HL-60 (cell line): ENCODE measurements at places on chromosomes 16 and 17.
A peak's percentile ranks its signal among the peaks of the same experiment; 100 is the strongest.

DNA sequence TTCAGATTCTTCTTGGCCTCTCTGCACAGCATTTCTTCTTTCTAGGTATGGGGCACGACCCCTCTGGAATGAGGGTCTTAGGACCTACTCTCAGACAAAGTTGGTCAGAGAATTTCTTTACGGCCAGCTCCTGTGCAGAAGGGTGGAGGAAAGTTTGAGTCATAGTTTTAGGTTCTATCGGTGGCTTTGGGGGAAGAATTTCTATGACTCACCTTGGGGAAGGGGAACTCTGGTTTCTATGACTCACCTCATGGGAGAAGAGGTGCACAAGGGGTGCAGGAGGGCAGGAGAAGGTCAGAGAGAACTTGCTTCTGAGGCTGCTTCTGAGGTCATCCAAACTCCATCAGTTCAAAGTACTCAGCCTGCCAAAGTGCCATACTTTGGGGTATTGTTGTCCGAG is 2.5 kb upstream of the ABCC12 start:
- peak; percentile 88 for DNase-seq

GRCh38 chr17:15432807-15433611 is 34.4 kb downstream of the CDRT4 start:
- no peak for DNase-seq

DNA sequence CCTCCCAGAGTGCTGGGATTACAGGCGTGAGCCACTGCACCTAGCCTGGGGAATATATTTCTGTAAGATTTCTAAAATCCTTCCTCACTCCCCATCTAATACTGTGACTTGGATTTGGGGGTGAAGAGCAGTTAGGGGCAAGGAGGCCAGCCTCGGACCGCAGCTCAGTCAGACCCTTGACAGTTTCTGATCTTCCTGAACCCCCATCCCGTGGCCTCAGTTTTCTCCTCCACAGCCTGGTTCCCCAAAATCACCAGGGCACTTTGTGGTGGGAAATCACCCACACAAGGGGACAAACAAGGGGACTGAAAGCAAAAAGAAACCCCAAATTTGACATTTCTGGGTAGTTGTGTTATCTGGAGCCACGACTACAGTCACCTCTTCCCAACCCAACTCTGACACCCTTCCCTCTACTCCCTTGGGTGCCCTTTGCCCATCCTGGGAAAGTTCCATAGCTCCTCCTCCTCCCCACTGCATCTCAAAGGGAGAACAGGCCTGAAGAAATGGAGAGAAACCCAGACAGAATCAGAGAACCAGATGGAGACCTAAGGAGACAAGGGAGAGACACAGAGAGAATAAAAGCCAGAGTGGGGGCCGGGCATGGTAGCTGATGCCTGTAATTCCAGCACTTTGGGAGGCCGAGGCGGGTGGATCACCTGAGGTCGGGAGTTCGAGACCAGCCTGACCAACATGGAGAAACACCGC is 2.8 kb upstream of the STAT5A start:
- no peak for DNase-seq

GRCh38 chr17:80596760-80597608 is 52.3 kb downstream of the RPTOR start:
- DNase-seq = no peak

DNA sequence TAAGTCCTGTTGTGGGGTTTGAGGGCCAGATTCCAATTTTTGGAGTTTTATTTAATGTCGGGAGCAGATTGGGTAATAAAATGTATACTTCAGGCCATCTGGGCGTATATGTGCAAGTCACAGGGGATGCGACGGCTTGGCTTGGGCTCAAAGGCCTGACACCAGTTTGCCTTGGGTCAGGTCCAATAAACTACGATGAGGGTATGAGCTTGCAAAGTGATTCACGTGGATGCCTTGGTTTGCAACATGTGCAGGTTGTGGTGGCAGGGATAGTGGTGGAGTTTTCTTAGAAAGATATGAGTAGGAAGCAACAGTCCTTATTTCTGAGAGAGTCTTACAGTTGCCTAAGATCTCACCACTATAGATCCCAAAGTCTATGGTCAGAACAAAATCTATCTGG is 157.0 kb upstream of the CDH11 start:
- no peak for DNase-seq

DNA sequence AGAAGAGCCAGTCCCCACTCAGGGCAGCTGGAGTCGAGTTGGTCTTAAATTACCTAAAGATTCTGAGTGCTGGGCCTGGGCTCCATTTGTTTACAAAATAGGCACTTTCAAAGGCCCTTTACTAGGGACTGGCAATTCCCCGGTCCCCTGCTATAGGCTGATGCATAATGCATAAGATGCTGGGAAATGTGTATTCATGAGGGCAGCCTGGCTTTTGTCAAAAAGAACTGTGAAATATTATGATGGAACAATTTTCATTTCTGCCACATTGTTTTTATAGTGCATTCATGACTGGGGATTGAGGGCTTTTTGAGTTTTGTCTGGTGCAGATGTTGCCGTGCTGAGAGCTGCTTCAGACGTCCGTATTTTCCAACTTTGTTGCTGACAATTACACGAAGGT is 617.0 kb upstream of the CDH5 start:
- DNase-seq = no peak

DNA sequence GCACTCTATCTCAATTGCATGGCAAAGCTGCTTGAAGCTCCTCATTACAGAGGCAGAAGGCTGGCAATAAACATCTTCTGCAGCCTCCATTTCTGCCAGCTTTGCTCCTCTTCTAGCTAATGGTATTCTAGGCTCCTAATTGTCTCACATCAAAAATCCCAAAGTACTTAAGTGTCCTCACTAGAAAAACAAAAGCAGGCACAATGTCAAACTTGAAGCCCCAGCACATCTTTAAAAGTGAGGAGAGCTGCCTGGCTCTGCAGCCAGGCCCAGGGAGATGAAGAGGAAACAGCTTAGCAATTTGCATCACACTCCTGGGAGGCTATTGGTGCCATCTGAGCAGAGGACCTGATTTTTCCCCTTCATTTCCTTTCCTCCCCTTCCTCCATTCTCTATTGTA is 197.1 kb downstream of the KCNJ2 start:
- DNase-seq = no peak

GRCh38 chr16:11256661-11257130 is 692 bp upstream of the SOCS1 start:
- DNase-seq = no peak

- no peak for DNase-seq
Observed at GRCh38 chr16:55506083-55506482, 2.8 kb upstream of the LPCAT2 start.

DNA sequence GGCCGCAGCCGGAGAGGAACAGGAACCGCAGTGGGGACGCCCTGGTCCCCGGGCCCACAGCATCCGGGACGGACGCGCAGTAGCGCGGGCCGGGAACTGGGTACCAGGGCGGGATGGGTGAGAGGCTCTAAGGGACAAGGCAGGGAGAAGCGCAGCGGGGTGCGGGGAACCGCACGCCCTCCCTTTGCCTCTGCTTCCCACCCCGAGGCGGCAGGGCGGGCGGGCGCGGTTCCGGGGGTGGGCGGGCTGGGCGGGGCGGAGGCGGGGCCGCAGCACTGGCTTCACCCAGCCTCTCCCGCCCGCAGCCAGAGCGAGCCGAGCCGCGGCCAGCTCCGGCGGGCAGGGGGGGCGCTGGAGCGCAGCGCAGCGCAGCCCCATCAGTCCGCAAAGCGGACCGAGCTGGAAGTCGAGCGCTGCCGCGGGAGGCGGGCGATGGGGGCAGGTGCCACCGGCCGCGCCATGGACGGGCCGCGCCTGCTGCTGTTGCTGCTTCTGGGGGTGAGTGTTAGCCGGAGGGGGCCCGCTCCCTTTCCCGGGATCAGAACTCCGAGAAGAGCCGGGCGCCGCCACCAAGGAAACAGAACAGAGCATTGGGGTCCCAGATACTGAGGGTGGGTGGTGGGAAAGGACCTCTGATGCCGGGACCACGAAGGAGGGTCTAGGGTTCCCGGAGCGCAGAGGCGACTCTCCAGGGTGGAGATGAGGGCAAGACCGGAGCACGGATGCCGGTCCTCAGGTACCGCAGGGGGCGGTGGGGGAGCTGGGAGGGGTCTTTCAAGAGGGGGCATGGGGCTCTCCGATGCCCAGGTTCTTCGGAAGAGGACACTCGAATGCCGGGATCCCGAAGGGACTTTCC is at the start of gene NGFR:
Gene NGFR (plus strand): TSS at position 308 of the 856 bp plus-strand sequence. CDS start 125 bp downstream, at position 433.
- DNase-seq = peak; percentile 28

- DNase-seq = no peak
Observed at GRCh38 chr16:86616906-86617305, 38.6 kb downstream of the FOXL1 start.

DNA sequence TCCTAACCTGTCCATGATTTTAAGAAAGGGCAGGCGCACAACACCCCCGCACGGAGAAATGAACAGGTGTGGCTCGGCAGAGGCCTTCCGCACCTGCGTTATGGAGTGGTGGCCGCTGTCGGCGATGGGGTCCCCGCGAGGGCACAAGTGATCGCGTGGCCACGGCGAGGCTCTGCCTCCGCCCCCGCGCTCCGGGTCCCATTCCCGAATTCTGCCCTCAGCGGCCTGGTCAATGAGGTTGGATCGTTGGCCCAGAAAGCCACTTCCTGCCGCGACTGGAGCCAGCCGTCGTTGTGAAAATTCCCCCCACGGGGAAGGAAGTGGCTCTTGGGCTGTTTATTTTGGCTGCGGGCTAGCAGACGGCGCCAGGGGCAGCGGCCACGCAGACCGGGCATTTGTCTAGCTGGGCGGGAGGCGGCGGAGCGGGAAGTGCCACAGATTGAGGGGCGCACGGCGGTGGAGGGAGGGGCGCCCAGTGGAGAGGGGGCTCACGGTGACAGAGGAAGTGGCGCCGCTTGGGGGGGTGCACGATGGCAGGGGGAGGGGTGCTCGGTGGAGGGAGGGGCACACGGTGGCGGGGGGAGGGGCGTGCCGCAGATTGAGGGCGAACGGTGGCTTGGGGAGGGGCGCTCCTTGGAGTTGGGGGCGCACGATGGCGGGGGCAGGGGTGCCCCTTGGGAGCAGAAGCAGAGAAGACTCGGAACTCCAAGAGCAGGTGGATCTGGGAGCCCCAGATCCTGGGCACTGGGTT is 25.0 kb downstream of the MRC2 start:
- peak; percentile 84 for DNase-seq

DNA sequence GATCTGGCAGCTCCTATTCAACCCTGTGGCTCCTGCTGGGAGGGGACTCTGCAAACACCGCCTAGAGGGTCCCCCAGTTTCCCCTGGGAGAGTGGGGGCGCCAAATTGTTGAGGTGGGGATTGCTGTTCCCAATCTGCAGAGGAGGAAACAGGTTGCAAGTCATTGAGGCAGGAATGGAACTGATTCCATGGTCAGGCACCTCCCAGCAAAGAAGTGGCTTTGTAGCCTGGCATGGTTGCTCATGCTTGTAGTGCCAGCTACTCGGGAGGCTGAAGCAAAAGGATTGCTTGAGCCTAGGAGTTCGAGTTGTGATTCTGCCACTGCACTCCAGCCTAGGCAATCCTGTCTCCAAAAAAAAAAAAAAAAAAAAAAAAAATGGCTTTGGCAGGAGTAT is 198 bp upstream of the PYDC1 start:
- DNase-seq = no peak

GRCh38 chr16:31083556-31083955 is 5.2 kb downstream of the PRSS53 start:
- no peak for DNase-seq

GRCh38 chr17:13590441-13590840 is 11.3 kb downstream of the HS3ST3A1 start:
- DNase-seq = no peak

- DNase-seq = no peak
Observed at GRCh38 chr17:33375103-33375502, 82.0 kb upstream of the ASIC2 start.

DNA sequence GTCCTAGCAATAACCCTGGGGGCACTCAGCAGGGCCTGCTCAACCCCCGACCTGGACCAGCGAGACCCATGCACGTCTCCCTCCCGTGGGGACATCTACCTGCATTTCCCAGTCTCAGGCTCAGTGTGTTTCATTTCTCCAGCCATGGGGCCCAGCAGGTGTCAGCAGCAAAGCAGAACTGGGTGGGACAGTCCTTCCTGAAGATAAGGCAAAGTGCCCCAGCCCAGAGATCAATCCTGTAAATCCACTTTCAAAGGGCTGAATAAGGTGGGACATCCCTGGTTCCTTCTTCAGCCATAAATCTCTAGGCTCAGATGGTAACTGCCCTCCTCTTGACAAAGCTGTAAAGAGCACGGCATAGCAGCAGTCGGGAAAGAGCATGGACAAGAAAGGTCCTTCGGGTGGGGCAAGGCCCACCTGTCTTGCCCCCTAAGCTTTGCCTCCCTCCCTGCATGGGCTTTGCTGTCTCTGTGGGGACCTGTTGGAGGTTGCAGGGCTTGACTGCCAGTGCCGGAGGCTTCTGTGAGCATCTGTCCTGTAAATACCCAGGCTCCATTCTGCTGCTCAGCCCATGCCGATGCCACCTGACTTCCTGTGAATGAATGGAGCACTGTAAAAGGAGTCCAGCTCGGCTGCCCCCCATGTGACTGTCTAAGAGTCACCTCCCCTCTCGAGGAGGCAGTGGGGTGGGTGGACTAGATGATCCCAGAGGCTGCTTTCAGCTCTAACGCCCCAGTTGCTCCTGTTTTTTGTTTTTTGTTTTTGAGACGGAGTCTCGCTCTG is 84.8 kb upstream of the TBC1D3K start:
- DNase-seq = no peak

DNA sequence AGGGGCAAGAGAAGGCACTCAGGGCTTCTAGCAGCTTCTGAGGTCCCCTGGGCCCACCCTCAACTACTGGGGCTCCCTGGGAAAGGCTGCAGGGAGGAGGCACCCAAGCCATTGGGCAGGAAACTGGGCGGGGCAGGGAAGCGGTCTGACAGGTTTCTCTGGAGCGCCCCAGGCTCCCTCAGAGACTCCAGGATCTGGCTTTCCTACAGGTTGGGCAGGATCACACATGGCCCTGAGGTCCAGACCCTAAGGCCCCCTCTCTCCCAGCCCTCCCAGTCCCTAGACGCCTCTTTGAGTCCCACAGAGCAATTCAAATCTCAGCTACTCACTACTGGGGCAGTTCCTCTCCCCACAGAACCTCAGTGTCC is 14.3 kb downstream of the JUP start:
- DNase-seq = no peak

- DNase-seq = no peak
Observed at GRCh38 chr17:39726617-39727016, 3.7 kb downstream of the MIEN1 start.

DNA sequence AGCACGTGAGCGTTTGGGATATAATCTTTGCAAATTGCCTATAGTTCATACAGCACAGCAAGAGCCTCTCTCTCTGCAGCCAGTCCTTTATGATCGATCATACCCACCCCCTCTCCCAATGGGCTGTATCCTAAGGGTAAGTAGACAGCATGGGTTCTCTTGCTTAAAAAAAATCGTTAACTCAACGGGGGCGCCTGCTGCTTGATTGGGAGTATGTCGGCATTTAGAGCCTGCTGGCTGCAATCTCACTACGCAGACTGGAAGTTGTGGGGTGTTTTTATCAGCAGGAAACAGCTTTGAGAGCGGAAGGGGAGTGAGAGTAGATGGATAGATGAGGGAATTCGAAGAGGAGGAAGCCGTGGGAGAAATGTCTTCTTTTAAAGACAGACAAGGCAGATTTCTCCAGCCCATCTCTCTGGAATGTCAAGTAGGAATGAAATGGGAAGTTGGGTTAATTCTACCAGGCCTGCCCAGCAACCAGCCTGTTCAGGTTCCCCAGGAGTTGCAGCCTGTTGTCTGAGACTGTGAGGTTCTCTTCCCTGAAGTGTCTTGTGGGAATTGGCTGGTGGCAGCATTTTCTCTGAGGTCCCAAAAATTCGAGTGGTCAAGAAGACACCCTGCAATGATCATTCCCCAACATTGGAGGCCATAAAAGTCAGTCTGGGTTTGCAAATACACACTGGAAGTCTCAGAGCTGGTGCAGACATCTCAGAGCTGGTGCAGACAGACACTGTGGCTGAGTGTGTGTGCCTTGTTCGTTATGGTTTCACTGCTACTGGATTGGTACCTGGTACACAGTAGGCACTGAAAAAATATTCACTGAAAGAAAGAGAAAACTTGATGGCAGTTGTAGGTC is 65.6 kb downstream of the PRKCB start:
- DNase-seq = peak; percentile 57
